ENCODE measurements at places on chromosomes 1 and 21.

GRCh38 chr1:203200916-203201315, 14.4 kb upstream of the CHI3L1 start:
- DNase-seq, result no peak

DNA sequence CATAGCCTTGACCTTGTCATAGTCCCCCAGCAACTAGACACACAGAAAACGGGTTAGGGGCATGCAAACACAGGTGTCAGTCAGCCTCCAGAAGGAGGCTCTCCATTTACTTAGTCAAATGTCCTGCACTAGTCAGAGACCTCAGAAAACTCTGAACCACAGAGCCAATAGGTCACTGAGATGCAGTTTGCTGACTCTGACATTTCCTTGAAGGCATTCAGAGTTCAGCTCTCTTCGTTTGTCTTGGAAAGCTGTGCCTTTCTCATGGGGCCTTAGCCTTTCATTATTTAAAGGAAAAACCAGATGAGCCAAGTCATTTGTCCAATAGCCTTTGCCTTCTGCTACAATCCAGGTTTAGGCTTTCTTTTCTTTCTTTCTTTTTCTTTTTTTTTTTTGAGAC, 3.5 kb downstream of the OLFML2B start:
- no peak for DNase-seq

GRCh38 chr21:24096651-24097050, 1510.6 kb downstream of the MRPL39 start:
- DNase-seq, result no peak

GRCh38 chr1:89547563-89548116, 23.0 kb downstream of the LRRC8B start:
- DNase-seq, result no peak

- DNase-seq, result no peak
These were observed 9.3 kb downstream of the PLEKHM2 start for GRCh38 chr1:15693371-15693770.

GRCh38 chr1:194684636-194685035, 1498.2 kb upstream of the B3GALT2 start:
- no peak for DNase-seq

DNA sequence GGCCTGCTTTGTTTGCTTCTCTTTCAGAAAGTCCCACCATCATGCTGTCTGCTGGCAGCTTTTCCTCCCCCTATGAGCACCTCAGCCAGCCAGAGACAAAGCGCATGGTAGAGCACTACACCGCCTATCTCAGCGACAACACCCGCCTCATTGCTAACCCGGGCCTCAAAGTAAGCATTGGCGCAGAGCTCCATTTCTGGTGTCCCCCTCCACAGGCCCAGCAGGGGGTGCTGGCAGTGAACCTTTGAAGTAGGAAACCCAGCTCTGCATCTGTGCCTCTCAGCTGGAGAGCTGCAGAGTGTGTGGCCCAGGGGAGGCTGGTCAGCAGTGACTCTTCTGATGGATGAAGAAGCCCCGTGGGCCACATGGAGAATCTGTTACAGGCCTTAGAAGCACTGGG, 81.2 kb upstream of the RAVER2 start:
- no peak for DNase-seq

DNA sequence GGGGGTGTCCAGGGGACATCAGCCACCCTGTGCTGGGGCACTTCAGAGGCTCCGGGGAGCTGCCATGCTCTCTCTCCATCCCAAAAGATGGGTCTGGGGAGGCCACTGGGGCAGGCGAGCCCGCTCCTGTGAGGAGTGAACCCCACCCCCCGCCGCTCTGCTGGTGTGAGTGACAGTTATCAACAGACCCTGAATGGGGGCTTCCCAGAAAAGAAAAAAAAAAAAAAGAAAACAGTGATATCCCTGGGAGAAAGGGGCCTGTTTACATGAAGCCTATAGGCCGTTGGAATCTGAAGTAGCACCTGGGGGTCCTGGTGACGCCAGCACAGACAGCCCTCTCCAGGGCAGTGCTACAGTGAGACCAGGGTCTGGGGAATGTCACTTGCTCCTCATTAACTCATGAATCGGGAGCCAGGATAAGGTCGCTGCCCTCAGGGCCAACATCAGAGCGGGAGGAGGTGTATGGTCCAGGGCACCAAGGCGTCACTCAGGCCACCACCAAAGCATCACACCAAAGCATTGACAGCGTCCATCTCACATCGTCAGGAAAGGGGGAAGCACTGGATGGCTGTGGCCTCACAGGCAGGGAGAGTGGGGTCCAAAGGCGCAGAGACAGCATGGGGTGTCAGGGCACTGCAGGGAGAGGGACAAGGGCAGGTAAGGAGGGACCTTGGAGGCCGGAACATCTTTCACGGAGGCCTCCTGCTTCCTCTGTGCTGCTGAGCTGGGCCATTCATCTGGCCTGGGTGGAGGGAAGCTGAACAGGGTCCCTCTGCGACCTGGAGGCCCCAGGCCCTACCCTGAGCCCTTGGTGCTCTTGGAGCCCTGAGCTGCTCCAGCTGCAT, 8.4 kb upstream of the NPHP4 start:
- no peak for DNase-seq

GRCh38 chr1:112000048-112000447, 10.6 kb upstream of the KCND3 start:
- DNase-seq, result no peak

DNA sequence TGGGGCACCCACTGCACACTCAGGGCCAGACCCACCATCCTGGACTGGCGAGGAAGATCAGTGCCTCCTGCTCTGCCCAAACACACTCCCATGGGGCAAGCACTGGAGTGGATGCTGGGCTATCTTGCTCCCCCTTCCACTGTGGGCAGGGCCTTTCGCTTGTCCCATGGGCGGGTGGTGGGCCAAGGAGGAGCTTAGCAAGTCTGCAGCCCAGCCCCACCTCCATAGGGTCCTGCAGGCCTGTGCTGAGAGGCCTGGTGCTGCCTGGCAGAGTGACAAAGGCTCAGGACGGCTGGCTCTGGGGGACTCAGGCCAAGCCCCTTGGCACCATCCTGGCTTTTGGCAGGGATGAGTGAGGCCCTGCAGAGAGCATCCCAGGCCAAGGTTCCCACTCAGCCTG, 89.4 kb downstream of the PTPRU start:
- no peak for DNase-seq

DNA sequence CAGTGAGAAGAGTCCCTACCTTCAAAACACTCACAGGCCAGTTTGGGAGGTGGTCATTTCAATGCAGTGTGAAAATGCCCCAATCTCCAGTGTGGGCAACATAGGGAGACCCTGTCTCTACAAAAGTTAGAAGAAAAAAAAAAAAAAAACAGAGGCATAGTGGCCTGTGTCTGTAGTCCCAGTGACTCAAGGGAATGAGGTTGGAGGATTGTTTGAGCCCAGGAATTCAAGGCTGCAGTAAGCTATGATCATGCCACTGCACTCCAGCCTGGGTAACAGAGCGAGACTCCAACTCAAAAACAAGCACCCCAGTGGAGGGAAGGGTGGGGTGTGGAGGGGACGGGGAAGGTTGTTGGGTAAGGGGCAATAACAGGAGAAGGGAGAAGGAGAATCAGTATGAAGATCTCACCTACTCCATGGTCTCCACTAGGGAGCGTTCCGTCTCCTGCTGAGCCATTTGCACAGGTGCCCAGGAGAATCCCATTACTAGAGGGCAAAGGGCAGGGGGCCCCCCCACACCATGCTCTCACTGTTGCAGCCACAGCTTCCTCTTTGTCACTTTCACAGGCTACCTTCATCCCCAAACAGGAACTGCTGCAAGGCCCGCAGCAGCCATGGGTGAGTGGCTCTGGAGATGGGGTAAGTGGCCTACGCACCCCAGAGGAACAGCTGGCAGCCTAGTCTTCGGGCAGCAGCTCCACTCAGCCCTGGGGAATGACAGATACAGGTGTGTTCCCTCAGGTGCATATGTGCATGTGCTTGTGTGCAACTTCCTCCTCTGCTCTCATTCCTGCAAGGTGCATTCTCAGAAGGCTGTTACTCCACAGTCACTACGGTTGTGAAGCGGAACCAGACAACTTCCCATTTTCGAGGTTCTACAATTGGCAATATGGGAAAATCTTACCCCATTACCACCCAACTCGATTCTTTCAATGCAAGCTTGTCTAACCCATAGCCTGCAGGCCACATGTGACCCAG, 87.9 kb upstream of the LYST start:
- peak; percentile 17 for DNase-seq

- DNase-seq, result no peak
These were observed 148.0 kb downstream of the GALNT2 start for GRCh38 chr1:230215031-230215430.

Data from CD4-positive, CD25-positive, alpha-beta regulatory T cell (primary cell).